ENCODE measurements at places on chromosomes 6 and 20.
A peak's percentile ranks its signal among the peaks of the same experiment; 100 is the strongest.

DNA sequence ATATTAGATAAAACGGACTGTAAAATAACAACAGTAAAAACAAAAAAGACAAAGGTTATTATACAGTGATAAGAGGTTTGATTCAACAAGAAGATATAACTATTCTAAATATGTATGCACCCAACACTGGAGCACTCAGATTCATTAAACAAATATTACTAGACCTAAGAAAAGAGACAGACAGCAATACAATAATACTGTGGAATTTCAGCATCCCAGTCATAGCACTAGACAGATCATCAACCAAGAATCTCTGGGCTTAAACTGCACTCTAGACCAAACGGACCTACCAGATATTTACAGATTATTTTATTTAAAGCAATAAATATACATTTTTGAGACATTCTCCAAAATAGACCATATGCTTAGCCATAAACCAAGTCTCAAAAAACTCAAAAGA, 263.8 kb downstream of the C6orf118 start:
- no peak for DNase-seq

- peak; percentile 13 for DNase-seq
Observed at GRCh38 chr6:96391776-96392360, 129.7 kb upstream of the UFL1 start.

- no peak for DNase-seq
Observed at GRCh38 chr20:34022839-34023234, 29.1 kb downstream of the RALY start.

DNA sequence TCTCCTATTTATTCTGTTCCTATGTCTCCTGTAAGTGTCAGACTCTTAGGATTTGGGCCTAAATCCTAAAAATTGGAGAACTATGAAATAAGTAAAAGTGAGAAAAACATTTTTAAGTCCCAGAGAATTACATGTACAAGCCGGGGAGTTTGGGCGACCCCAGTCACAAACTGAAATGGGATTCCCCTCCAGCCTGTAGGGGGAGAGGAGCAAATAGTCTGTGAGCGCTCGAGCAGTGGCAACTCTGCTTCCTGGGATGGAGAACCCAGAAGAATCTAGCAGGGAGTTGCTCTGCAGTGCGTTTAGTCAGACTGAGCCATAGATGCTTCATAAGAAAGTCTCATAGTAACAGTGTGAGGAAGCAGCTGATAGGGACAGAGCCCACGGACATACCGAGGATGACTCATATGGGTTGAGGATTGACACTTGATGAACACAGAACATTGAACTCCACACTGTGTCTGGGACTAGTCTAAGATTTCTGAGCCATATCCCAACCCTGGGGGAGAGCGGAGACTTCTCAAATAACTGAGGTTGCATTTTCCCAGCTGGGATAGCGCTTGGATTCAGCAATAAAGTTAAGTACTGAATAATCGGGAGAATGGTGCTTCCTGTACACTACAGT, 437.2 kb downstream of the BCKDHB start:
- peak; percentile 11 for DNase-seq

DNA sequence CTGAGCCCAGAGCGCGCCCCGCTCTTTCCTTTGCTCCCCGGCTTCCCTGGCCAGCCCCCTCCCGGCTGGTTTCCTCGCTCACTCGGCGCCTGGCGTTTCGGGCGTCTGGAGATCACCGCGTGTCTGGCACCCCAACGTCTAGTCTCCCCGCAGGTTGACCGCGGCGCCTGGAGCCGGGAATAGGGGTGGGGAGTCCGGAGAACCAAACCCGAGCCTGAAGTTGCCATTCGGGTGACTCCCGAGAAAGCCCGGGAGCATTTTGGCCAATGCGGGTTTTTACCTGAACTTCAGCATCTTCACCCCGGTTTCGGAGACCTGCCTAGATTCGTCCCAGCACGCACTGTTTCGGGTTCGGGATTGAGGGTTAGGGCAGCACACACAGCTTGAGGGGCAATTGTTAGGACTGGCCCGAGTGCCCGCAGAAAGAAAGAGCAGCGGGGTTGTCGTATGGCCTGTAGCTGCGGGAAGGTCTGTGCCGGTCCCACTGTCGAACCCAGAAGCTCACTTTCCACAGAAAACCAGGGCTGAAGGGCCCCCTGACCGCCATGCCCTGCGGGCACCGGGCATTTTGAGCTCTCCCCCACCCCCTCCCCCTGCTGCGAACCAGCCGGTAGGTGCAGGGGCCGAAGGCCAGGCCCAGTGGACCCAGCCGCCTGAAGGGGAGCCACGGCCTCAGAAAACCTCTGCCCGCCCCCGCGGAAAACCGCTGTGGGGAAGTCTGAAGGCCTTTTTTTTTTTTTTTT, 2.1 kb downstream of the FOXP4 start:
- no peak for DNase-seq

GRCh38 chr6:45647341-45648261, 269.9 kb upstream of the SUPT3H start:
- no peak for DNase-seq

DNA sequence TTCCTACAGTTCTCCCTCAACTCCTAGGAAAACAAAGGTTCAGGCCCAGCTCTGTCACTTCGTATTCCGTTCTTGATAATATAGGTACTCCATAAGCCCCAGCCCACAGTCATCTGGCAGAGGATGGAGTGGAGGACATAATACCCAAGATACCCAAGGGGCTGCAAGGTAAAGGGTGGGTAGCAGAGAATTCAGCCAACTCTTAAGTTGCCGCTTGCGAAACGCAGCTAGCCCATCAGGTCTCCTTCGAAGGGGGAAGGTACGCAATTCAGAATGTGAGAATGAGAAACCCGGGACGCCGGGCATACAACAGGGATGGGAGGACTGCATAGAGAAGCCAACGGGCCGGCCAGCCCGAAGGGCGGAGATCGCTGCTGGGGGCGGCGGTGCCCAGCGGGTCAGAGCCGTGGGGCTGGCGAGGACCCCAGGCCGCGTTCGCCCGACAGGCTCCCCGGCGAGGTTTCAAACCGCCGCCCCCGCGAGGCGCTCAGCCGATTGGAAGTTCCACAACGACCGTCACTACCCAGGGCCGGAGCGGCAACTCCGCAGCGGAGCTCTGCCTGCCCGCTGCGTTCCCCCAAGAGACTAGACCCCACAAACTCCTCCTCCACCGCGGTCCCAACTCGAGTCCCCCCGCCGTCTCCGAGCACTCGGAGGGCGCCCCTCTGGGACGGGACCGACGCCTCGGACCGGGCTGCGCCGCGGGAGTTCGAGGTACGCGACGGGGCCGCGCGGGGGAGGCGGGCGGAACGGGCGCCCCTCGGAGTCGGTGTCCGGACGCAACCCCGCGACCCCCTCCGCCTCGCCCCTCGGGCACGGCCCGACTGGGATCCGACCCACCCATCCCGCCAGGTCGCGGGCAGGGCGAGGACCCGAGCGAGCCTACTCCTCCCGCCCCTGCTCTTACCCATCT, 911 bp downstream of the CDK19 start:
- DNase-seq, result peak; percentile 54

DNA sequence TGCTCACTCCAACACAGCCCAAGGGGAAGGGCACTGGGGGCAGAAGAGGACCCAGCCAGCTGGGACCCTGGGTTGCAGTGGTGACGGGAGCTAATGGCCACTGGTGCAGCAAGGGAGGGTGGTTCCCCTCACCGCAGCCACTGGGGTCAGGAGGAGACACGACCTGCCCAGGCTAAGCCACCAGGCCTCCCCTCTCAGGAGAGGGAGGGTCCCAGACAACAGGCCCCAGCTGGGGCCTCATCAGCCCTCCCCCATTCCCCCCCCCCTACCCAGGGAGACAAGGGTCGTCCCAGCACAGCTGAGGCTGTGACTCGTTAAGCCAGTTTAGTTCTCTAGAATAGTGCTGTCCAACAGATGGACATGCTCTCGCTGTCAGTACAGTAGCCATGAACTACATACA, 17.3 kb upstream of the MATN4 start:
- no peak for DNase-seq

GRCh38 chr6:131900231-131900630, 50.9 kb downstream of the CCN2 start:
- no peak for DNase-seq

GRCh38 chr20:43833511-43834395, 80.9 kb upstream of the TOX2 start:
- DNase-seq, result no peak

DNA sequence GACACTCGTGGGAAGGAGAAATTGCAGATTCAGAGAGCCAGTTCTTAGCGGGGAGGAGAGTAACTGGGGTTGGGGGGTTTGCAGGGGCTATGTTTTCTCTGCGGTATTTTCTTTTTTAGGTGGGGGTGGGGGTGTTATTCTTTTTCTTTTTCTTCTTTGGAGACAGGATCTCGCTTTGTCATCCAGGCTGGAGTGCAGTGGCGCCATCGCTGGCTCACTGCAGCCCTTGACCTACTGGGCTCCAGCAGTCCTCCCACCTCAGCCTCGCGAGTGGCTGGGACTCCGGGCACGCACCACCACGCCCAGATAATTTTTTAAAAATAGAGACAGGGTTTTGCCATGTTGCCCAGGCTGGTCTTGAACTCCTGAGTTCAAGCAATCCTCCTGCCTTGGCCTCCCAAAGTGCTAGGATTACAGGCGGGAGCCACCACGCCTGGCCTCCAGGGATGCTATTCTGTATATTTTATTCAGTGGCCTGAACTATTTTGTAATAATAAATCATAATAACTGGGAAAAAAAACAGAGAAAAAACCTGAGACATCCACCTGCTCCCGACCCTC, 57.3 kb downstream of the UBE2V1 start:
- DNase-seq, result no peak

All from activated CD4-positive, alpha-beta T cell treated with anti-CD3 and anti-CD28 coated beads, Interleukin-2, amount 50 U/mL, for 16 hours (primary cell).